ENCODE measurements at places on chromosomes 5 and 9.

DNA sequence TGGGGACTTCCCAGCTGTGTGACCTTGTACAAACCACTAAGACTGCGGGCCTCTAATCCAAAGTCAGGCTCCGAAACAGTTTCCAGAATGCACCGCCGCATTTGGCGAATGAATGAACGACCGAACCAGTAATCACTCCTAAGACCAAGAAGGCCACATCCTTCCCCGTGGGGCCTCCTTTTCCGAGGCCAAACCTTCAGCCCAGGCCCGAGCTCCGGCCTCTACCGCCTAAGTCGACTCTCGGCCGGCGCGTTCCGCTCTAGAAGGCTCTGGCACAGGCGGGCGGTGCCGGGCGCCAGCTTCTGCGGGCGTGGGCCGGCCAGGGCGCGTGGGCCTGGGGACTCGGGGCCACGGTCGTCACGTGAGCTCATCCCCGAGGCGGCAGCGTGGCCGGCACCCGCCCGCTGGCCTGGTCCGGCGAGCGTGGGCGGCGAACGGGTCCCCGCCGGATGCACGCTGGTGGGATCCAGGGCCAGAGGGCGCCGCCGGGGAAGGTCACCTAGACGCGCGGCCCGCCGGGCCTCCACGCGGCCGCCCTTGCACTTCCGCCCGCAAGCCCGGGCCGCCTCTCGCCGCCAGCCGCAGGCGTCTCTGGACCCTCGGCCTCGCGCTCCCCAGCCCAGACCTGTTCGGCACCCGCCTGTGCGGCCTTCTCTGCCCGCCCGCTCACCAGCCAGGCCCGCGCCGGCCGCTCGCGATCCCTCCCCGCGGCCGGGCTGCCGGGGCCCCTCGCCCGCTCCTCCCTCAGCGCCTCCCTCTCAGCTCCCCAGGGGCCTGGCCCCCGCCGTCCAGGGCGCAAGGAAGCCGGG lies 754 bp downstream of the VDAC1 start:
- DNase-seq, result peak; percentile 3

DNA sequence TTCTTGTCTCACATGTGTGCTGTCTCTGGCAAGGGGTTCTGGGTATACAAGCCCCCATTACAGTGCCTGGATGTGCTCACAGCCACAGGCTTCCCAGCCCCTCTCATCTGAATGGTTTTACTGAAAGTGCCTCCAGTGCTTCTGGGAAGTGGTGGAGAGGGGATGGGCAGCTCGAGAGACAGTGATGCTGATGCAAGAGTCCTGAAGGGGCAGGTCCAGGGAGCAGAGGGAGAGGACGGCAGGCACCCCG lies 93.5 kb downstream of the PHF2 start:
- DNase-seq, result no peak

DNA sequence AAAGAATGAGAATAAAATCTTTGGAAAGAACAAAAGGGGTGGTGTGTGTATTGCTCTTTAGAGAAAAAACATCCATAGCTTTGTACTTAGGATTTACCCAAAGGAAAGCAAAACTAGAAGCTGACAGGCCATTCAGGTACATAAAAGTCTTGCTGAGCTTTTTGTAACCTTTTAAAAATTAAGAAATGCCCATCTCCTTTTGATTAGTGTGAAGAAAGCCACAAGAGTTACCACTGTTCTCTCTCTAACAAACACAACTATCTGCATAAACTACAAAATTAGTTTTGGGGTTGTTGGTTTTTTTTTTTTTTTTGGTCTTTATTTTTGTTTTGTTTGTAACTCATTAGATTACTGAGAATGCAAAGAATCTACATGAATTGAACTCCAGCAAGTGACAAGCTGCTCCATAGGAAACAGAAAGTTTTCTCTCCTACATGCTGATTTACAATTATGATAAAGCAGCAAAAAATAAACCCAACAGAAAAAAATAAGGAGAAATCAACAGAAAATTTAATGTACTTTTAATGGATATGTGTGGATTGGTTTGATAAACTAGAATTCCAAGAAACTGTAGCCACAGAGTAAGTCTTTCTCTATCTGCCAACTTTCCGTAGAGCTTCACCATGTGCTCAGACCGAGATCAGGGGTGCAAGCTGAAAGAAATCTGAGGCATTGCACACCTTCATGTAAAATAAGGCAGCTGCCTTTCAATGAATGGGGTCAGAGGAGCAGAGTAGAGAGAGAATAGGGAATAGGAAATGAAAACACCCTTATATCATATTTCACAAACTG lies 12.3 kb downstream of the BAAT start:
- DNase-seq, result no peak

- no peak for DNase-seq
Observed at GRCh38 chr9:95447660-95448420, 68.9 kb downstream of the PTCH1 start.

DNA sequence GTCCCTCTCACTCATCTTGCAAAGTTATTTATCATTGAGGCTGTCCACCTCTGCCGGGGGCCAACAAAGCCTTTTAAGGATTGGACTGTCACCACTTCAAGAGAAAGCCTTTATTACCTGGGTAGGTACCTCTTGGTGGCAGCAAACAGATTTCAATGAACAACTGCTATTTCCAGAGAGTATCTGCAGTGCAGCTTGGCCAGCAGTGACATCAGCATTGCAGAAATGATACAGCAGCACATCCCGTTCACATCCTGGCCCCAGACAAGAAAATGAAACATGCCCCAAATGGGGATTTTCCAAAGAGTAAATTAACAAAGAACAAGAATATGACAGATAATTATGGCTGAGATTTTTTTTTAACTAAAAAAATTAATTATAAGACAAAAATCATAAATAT lies 2.3 kb upstream of the SPATA6L start:
- DNase-seq, result no peak
